Testis (tissue), 5 donors: ENCODE measurements at places on chromosomes 5 and 9. TPM values are rescaled to one million over a fixed set of nuclear protein-coding genes. Genes with fewer than 3 reads are reported as not detected.
A peak's percentile ranks its signal among the peaks of the same experiment; 100 is the strongest.

GRCh38 chr5:63055421-63055820, 476.8 kb downstream of the LRRC70 start:
- DNase-seq: no peak

Gene ELAVL2
- polyA plus RNA-seq: 52.7 TPM

DNA sequence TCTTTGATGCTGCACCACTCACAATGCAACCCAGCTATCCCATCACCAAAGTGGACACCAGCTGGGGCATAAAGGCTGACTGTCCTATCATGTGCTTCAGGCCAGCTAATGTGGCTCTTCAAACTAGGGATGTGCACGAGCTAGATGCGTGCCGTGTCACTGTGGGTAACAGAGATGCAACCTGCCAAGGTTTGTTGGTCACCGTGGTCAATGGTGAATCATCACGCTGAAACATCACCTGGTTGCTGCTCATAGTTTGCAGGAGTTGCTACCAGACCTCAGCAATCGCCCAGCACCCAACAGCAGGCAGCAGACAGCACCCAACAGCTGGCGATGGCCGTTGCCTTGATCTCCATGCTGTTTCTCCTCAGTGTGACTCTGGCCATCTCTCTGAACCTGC, 2.1 kb upstream of the PCDHGA1 start:
- no peak for DNase-seq

Gene PCDHB10
- polyA plus RNA-seq: 1.5 TPM

GRCh38 chr5:172878933-172879752, 45.1 kb downstream of the ERGIC1 start:
- DNase-seq: no peak

DNA sequence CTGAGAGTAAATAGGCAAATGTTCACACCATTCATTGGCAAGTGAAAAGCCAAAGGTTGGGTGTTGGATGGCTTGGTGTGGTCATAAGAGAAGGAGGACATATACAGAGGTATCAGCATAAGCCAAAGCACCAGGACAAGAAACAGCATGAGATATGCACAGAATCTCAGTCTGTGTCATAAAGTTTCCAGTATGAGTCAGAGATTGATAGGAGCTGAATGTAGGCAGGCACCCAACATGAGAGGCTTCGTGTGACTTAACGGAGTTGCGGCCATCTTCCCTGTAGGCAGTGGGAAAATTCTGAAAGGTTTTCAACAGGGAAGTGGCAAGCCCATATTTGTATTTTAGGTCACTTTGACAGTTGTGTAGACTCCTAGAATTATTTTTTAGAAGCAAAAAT, 54.5 kb downstream of the SNCAIP start:
- DNase-seq: no peak

GRCh38 chr5:17113174-17113958, 104.1 kb upstream of the BASP1 start:
- no peak for DNase-seq

GRCh38 chr5:92644266-92644886, 936.6 kb downstream of the NR2F1-AS1 start:
- DNase-seq: no peak

- no peak for DNase-seq
Observed at GRCh38 chr5:113000466-113000865, 23.9 kb downstream of the DCP2 start.

GRCh38 chr5:54616031-54616430, 98.5 kb downstream of the SNX18 start:
- DNase-seq: peak; percentile 52

Gene SPATA6L
- 42.3 TPM for polyA plus RNA-seq

GRCh38 chr5:145324767-145325479, 510.2 kb downstream of the PRELID2 start:
- DNase-seq: no peak

DNA sequence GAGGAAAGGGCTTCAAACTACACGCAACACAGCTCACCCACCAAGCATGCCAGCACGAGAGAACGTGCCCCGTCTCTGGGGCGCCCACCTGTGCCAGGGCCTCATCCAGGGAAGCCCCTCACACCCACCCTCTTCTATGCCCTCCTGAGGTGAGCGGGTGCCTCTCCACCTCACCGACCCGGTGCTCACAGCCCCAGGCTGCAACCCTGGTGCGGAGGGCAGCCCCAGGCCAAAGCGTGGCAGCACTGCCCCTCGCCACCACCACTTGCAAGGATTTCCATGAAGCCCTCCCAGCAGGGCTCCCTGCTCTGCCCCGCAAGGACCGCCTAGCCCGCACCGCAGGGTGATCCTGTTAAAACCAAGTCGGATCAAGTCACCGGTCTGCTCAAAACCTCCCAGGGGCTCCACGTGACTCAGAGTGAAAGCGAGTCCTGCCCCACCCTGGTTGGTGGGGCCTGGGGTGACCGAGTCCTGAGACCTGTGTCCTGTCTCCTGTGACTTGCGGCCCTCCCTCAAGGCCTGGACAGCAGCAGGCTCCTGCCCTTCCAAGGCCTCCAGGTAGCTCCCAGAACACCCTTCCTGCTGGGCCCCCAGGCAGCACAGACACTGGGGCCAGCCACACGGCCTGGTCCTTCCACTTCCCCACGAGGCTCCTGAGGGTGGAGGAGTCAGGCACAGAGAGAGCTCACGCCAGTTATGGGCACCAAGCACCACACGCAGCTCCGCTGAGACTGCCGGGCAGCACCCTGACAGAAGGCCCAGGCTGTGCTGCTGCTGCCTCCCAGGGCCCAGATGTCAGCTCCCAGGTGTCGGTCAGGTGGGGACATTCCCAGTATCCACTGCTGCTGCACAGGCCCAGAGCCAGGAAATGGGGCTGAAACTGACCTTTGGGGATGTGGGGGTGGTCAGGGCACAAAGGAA, 12.7 kb downstream of the BRD3 start:
- no peak for DNase-seq

Gene LCN15
- 0.41 TPM for polyA plus RNA-seq

Gene CHSY3
- 1.3 TPM for polyA plus RNA-seq
